ENCODE measurements at places on chromosomes 6 and 20.

DNA sequence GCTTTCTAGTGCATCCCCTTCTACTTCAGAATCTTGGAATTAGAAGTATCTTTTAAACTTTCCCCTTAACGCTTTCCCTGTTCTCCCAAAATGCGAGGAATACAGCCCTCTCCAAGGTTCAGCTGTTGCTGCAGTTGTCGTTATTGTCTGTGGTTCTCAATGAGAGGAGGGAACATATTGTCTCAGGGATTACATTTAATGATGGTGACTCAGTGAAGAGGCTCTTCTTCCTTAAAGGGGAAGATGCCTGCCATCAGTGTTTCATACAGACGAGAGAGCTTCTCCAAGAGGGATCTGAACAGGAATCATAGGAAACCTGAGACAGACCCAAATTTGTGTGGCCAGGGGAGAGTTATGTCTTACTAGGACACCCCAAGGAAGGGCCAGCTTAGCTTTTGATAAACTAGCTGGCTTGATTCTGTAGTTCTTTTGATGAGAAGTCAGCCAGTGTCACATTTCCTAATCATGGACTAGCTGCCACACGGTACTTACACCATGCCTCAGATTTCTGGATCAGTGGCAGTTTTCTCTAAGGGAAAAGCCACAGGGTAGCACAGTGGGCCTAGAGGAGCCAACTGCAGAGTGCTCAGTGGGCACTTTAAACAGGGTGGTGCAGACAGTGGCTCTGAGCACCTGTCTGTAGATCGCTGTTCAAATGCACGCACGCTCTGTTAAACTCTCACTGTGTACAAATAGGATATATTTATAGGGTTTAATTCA, 59.7 kb upstream of the TMEM181 start:
- no peak for DNase-seq

DNA sequence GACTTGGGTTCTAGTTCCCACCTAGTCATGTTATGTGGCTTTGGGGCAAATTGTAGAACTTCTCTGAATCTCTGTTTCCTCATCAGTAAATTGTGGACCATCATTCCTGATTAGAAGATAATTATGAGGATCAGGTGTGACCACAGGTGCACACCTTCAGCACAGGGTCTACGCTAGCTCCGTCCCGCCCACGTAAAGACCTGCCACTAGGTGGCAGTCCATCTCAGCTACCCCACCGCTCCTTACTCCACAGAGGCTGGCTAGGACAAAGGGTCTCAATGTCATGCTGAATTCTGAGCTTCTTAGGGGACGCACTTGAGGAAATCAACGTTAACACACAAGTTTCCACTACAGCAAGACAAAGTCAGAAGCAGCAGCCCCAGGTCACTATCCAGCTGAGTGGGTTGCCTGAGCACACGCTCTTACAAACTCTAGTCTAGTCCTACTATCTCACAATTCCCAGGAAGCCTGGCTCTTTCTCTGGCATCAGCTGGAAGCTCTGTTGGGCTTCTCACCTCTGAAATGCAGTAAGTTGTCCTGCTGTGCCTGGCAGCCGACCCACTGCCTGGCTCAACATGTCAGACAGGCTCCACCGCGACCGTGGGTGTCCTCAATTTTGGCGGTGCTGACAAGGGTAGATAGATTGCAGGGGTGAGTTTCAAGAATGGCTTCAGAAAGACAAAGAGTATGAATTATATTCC, 2.0 kb upstream of the PLCG1 start:
- DNase-seq = peak; percentile 66

DNA sequence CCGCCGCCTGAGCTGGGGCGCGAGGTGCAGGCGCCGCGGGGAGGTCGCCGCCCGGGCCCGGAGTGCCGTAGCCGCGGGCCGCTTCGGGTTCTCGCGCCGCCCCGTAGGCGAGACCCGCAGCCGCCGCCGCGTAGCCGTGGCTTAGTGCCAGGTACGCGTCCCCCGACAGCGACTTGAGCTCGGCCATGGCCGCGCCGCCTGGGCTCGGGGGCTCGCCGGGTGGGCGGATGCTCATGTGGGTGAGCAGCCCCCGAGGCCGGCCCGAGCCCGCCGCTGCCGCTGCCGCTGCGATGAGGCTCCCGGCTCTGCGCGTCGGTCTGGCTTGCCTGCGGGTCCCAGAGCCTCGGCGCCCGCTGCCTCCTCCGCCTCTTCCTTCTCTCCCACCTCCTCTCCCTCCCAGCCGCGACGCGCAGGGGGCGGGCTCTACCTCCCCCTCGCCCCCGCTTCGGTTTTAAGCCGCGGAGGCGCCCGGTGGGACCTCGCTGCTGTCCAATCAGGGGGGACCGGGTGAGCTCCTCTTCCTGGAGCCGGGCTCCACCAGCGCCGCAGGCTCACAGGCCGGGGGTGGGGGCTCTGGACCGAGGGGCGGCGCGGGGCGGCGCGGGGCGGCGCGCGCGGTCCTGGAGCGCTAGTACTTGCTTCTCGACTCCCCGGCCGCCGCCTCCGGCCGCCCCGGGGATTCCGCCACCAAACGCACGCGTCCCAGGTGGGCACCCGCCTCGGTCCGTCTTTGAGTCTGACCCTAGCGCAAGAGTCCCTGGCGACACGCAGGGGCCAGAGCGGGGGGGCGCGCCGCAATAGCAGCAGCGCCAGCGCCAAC, at the start of gene BHLHE23:
TSS of gene BHLHE23 (minus strand) at position 425 of the 820 bp plus-strand sequence. CDS start at position 235, 190 bp downstream.
- DNase-seq = peak; percentile 49

- DNase-seq = no peak
Measured at GRCh38 chr6:14596410-14596809, 478.8 kb downstream of the CD83 start.

DNA sequence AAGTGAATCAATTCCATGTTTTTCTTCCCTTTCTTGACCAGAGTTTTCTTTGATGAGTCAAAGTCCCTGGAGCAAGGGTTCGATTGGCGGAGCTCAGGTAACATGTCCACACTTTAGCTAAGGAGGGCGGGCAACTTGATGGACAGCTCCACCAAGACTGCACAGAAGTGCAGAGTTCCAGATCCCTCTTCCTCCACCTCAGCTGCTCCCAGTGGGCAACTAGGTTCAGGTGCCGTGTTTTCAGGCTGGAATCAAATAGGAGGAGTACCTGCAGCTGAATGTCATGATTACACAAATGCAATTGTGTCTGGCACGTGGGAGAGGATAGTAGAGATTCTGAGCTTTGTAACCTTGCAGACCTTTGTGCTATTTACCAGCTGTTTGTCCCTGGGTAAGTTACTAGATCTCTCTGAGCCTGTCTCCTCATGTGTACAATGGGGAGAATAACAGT, 1.9 kb upstream of the ELMO2 start:
- DNase-seq = no peak

DNA sequence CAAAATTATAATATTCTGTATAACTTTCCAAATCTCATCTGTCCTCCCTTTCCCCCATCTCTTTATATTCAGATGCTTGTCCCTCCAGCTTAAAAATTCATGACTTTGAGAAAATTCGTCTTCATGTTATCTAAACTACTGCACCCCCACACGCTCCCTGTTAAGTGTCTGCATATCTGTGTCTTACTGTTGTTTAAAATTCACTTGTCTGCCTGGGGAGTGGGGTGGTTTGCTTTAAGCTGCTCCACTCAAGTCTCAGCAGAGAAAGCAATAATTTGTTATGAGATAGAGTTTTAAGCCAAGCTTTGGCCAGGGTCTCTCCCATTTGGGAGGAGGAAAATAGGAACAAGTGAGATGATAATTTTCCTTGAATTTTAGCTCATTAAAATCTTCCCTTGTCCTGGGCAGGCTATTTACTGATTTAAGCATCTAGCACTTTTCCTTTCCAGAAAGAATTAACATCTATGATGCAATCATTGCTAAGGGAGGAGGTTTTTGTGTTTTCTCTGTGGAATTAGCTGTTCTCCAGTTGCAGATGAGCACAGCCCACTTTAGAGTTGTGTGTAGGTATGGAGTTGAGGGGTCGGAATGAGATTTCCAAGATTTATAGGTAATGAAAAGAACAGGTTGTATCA, 36.8 kb downstream of the MTHFD1L start:
- no peak for DNase-seq

DNA sequence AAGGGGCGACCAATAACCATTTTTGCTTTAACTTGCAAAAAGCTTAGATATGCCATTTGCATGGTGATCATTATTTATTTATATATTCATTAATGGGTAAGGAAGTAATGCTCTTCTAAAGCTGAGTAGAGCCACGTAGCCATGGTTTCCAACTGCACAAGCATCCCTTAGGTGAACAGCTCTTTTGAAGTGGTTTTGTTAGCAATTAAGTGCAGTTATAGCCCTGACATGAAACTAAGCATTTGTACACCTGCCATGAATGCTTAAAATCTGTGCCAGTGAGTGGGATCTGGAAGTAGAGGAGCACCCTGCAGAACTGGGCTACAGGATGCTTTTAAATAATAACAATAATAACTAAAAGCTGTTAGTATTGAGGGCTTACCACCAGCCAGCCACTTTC, 19.1 kb downstream of the TRAF3IP2 start:
- no peak for DNase-seq

DNA sequence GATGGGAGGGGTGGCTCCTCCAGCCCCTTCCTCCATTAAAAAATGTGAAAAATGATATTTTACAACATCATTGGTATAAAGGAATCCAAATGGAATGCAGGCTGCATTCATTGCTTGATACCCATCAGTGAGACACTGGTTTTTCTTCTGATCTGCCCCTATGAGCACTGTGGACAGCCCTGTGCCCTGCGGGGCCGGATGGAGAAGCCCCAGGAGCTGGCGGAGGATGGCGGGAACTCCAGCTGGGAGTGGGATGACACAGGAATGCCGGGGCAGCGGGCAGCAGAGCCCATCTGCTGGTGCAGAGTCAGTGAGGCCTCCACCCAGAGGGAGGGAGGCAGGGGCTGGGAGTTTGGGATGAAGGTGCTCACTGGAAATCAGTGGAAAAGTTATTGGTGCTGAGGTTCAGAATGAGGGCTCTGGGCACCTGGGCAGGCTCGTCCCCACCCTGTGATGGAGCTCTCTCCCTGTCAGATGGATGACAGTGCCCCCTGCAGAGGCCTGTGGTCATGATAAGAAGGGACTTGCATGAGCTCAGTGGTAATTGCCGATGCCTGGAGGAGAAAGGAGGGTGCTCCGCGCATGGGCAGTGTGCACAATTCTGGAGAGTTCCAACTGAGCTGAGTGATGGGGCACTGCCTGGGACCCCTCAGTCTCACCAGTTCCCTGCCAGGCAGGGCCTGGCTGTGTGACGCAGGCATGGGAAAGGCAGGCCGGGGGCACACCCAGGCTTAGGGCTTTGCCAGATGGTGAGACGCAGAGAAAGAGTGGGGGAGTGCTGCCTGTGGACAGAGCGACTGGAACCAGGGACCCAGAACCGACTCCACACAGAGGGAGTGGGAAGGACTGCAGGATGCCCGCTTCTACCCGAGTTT, 23.2 kb downstream of the CTCFL start:
- DNase-seq = no peak

GRCh38 chr6:39166912-39167290, 51.9 kb upstream of the SAYSD1 start:
- no peak for DNase-seq

GRCh38 chr20:7210910-7211309, 443.4 kb downstream of the BMP2 start:
- DNase-seq = no peak

DNA sequence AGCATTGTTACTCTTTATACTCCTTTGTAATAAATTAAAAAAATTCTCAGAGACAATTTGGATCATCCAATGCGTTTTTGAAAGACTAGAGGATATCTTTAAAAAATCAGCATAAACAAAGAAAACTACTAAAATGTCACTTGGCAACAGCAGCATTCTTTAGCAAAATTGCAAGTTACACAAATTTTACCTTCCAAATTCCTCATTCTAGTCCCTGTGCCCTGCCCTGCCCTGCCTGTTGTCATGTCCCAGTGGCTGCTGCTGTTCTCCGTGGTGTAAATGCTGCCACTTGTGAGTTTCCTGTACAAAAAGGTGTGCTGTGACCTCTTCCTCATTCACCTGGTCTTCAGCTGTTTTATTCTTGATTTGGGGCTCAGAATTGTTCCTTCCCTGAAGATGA, 83.2 kb downstream of the CDC5L start:
- no peak for DNase-seq

- DNase-seq = no peak
Measured at GRCh38 chr20:19601126-19601810, 156.8 kb upstream of the RIN2 start.

DNA sequence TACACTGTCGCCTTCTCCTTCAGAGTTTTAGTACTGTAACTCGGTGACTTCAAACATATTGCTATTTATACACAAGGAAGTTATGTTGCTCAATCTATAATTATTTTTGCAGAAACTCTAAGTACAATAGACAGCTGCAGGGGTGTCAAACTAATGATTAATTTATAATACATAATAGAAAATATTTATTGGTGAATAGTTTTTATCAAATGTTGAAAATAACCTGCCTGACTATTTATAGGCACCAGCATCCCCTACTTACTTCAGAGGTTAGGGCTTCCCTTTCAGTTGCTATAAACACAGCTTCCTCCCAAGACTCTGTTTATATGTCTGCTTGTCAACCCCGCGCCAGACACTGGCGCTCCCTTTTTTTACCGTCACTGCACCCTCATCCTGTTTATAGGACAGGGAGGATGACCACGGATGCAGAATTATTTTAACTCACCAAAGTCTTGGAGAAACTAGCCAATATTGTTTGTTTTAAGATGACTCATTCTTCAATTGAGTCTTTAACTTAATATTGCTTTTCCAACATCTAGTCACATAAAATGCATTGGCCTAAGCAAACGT, 225.0 kb downstream of the ALDH8A1 start:
- DNase-seq = no peak

- DNase-seq = no peak
Measured at GRCh38 chr6:11804701-11805100, 26.1 kb upstream of the ADTRP start.

DNA sequence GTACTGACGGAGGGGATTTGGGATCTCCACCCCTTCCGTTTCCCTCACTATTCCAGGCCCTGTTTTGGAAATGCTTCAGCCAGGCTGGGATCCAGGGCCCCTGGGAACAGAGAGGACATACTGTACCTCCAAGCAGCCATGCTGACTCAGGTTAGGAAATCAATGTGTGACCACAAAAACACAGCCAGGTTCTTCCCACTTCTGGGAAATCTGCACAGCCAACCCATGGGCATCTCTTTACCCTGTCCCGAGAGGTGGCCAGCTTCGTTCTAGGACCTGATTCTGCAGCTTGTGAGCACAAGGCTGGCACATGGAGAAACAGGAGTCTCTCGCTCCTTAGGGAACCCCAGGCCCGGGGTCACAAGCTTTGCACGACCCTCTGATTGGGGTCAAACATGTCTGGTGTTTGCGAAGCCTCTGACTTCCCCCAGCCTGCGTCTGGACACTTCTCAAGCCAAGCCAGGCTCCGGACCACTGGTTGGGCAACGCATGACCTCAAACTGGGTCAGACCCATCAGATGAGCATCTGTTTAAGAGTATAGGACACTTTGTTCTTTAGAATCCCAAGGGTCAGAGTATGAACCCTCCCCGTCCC, 8.3 kb upstream of the TTPAL start:
- no peak for DNase-seq

- DNase-seq = no peak
Measured at GRCh38 chr20:16714751-16715150, 15.1 kb upstream of the SNRPB2 start.

DNA sequence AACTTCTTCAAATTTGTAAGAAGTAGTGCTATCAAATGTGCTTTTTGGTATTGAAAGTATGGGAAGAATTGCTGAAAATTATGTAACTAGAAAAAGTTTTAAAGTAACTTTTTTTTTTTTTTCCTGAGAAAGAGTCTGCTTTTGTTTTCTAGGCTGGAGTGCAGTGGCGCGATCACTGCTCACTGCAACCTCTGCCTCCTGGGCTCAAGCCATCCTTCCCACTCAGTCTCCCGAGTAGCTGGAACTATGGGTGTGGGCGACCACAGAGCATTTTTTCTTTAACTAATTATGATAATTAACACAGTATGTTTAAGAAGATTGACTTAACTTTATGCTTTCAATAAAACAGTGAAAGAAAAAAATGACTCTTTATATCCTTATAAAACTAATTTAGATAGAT, 38.4 kb downstream of the BMP5 start:
- DNase-seq = no peak

Measured in GM10248 (cell line).